NCI-H187 (cell line): ENCODE measurements at places on chromosomes 16 and 17.

DNA sequence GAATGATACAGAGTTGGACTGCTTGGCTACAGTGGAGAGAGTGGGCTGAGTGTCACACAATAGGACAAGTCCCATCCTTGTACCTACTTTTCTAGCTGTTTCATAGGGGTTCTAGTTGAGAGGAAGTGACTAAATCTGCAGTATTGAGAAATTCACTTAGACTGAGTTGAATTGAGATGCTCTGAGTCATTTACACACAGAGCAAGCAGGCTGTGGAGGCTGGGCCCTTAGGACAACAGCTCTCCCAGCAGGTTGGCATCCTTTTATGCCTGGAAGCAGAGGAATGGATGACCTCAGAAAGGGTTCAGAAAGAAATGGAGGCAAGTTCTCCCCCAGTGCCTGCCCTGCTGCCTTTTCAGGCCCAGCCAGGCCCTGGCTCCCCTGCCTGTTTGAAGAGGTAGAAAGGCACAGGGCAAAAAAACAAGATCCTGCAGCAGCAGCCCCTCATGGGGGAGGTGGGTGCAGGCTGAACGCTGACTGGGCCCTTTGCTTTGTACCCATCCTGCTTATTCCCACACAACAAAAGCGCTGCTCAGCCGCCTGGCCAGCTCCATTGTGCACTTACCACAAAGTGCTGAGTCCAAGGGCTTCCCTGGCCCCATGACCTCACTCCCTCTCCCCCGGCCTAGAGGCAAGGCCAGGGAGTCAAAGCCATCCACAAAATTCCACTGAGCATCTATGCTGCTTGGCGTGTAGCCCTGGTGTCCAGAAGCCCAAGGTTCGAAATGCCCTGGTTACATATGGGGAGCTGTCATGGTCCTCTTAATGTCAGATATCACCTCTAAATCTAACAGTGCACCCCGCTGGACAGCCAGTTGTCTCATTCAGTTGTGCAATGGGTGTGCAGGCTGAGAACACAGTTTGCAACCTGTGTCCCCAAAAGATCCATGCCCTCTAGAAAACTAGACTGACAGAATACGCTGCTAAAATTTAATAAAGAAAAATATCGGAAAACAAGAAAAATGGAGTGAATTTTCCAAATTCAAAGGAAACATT lies 5.4 kb upstream of the CRYBA1 start:
- DNase-seq = no peak

- DNase-seq = no peak
Observed at GRCh38 chr16:82358606-82359221, 188.7 kb upstream of the MPHOSPH6 start.

DNA sequence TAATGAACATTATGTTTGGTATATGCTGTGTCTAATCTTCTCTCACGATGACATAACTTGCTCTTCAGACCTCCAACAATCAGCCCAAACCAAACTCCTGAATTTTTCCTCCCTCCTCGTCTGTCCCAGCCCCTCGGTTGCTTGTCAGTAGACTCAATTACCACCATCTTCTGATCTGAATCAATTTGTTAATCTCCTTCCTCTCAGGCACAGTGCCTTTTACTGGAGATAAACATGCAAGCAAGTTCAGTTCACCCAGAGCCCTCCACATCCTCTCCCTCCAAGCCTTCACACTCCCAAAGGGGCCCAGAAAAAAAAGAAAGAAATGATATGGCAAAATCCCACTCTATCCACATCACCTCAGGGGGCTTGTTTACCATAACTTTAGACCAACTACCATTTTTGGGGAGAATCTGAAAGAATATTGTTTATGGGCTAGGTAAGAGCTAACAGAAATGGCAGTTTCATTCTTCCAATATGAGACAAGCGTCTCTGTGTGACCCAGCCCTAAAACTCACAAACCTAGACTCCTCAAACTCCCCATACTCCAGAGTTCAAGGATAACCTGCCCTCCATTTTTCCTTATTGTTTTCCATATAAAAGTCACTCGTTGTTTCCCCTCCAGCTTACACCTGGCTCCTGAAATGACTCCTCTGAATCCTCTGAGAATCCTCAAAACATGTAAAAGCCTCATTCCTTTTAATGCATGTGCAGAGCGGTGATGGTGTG lies 1.5 kb downstream of the TEX2 start:
- DNase-seq = no peak

GRCh38 chr17:7833795-7834541 lies at the start of gene KDM6B:
Gene KDM6B, plus strand, starts transcription at chr17:7834217. Its CDS starts 11,338 bp downstream, at chr17:7845555.
- DNase-seq = peak; percentile 54

DNA sequence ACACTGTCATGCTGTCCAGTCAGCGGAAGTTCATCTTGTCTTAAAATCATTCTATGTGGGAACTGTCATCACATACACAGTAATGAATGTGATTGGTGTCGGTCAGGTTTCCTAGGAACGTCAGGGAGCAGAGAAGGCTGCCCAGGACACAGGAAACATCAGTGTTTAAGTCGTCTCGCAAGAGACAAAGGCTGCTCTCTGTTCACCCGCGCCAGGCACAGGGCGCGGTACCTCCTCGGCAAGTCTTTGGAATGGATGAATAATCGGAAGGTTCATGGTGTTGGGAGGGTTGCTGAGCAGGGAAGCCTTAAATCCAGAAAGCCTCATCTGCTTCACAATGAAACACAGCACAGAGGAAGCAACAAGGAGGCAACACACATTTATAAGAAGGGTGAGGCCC lies 148.2 kb downstream of the CPPED1 start:
- DNase-seq = no peak

- no peak for DNase-seq
Observed at GRCh38 chr17:65750166-65750565, 188.7 kb upstream of the AXIN2 start.

DNA sequence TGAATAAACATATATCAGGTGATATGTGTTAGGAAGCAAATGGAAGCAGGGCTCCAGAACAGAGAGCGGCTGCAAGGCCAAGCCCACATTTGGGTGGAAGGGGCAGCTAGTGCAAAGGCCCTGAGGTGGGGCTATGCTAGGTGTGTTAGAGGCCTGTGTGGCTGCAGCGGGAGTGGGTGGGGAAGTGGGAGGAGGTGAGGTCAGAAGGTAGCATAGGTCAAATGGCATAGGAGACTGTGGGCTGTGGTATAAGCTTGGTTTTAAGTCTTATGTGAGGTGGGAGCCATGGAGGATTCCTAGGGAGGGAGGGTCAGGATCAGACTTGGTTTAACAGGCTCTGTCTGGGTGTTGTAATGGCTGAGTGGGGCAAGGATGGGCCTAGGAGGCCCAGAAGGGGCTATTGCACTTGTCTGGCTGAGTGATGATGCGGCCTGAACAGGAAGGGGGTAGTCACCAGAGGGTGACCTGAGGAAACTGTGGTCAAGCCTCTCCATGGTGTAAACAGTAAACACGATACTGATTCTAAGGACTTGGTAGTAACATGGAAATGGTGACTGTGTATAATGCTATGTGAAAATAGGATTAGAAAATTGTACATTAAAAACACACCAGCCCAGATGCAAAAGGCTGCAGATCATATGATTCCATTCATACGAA lies 31.1 kb downstream of the RAI1 start:
- DNase-seq = no peak

DNA sequence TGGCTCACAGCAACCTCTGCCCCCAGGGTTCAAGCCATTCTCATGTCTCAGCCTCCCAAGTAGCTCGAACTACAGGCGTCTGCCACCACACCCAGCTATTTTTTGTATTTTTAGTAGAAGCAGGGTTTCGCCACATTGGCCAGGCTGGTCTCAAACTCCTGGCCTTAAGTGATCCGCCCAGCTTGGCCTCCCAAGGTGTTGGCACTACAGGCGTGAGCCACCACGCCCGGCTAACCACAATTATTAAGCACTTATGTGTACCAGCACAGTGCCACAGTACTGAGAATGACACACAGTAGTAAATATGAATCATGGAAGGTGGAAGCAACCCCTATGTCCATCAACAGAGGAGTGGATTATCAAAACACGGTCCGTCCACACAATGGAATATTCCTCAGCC lies 49.8 kb downstream of the COTL1 start:
- DNase-seq = no peak

DNA sequence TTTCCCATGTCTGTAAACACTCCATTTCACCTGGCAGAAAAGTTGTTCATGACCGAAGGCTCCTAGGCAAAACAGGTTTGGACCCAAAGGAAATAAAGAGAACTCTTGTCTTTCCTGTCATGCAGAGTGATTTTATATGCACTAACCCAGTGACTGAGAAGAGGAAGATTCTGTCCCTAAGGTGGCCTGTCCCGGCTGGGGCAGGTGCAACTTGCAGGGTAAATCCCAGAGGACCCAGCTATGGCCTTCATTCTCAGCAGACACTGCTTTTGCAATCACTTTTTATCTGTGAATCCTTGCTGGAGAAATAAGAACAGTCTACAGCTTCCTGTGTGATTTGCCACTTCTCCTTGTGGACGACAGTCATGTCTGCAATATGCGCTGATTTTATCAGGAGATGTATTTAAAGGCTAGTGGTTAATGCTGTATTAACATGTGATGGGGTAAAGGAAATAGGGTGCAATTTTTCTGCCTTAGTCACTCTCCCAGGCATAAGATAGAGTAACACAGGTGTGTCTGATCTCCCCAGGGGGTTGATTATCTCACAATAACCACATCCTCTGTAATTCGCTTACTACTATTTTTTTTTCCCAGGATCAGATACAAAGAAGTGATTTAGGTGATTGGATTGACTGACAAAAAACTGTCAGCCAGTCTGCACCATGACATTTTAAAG lies 696.8 kb upstream of the SOX9 start:
- peak; percentile 40 for DNase-seq

- no peak for DNase-seq
Observed at GRCh38 chr16:72308396-72308795, 136.4 kb upstream of the PMFBP1 start.

DNA sequence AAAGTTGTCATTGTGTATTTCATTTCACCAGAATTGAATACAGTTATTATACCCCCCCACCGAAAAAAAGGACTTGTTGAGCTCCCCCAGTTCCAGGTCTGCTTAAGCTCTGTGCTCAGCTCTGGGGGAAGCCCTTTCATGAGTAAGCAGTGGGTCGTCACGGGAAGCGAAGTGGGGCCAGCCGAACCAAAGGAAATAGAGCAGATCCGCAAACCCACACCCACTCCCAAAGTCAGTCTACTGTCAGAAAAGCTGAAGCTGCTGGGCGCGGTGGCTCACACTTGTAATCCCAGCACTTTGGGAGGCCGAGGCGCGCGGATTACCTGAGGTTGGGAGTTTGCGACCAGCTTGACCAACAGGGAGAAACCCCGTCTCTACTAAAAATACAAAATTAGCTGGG lies 50.1 kb downstream of the PECAM1 start:
- DNase-seq = no peak

DNA sequence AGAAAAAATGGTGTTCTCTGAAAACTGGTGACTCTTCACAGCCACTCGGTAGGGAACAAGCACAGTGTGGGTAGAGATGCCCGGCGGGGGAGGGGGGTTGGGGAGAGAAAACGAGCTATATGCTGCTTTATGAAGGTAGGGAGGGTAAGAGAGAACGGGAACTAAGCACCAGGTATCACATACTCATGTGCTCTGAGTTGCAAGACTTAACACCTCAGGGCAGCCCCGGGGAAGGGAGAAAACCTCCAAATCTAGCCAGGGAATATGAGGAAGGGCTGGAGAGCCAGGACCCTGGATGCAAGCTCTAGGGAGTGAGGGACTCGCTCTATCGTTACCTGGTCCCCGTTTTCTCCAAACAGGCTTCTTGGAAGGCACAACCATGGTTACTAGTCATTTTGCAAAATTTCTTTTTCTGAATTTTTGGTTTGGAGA lies 35.3 kb downstream of the HIC1 start:
- no peak for DNase-seq

GRCh38 chr17:46121165-46121764 lies 72.0 kb downstream of the KANSL1 start:
- no peak for DNase-seq

- DNase-seq = no peak
Observed at GRCh38 chr17:64269687-64270649, 6.9 kb upstream of the TEX2 start.

GRCh38 chr16:46894036-46894672 lies 10.0 kb downstream of the GPT2 start:
- no peak for DNase-seq

DNA sequence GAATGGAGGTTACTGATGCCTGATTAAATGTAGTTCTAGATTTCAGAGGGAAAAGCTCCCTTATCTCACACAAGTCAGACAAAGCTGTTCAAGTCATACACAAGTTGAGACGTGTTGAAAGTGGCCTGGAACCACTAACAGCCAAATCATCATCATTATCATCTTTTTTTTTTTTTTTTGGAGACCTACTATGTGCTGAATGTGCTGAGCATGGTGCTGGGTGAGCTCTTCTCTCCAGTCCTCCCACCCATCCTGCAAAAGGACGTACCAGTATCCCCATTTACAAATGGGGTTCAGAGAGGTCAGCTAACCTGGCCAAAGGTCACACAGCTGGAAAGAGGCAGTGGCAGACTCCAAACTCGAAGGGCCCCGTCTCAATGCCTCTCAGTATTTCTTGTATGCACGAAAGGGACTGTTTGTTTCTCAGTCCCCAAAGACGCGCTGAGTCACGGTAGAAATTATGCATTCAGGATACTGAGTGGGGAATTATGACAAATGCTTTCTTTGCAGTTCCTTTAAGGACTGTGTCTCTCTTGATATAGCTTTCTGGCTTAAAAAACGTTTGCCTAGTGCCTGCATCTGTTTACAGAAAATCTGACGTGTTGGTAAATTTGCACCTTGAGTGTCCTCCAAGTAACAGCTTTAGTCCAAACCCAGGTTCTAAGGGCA lies 235.5 kb downstream of the XYLT1 start:
- DNase-seq = no peak

DNA sequence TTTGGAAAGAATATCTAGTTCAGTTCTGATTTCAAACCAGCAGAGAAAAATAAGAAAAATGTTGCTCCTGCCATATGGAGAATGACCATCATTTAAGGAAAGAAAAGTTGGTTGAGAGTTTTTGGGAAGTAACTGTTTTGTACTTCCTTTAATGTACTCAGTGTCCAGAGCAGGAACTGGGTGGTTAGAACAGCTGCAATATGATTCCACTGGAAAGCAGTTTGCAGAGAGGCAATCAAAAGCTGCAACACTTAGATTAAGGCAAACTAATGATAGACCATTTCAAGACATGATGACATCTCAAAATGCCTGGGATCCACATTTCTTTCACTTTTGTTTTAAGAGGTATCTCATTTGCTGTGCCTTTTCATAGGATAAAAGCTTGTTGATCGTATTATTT lies 313.3 kb upstream of the HSBP1 start:
- DNase-seq = no peak
